Activated B cell treated with CpG ODN at 0.5 μM for 24 hours (primary cell): ENCODE measurements at places on chromosomes 1 and 21. TPM values are rescaled to one million over a fixed set of nuclear protein-coding genes. Genes with fewer than 3 reads are reported as not detected.

- H3K27ac ChIP-seq = no peak overlapping the region
- H3K36me3 ChIP-seq = peaks cover 92% of the 10 kb centered on the region
- H3K4me1 ChIP-seq = no peaks in the 10 kb centered on the region
Observed at GRCh38 chr1:236835491-236835890, 40.4 kb downstream of the MTR start.

DNA sequence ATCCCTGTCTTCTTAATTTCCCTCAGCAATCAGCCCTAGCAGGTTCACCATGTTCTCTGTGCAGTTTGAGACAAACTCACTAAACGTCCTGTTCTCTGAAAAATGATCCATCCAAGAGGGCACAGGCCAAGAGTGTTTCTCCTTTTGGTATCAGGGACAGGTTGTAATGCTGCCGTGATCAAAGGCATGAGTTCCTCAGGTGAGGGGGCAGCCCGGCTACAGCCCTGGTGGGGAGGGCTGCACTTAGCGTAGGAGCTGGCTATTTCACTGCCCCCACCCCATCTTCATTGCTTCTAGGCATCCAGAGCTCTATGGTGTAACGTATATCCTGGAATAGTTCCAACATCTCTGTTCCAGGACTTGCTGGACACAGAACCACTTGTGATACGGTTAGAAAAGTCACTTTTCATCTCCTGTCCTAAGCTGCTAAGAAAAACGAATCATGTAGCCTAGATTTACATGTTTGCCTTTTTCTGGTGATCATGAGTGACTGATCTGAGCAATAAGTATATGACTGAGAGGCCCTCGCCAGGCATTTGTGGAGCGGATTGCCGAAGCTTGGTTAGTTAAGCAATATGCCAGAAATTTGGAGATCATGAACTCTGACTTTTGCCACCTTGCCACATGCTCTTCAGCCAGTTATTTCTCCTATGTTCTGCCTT lies 41.1 kb upstream of the SRP9 start:
- H3K4me3 ChIP-seq = no peak overlapping the region
- no peaks in the 10 kb centered on the region for H3K4me1 ChIP-seq
- H3K36me3 ChIP-seq = no peaks in the 10 kb centered on the region

The OR2AK2 gene
- not detected in 2 replicates for total RNA-seq

The CLCNKB gene
- not detected in 2 replicates for total RNA-seq

DNA sequence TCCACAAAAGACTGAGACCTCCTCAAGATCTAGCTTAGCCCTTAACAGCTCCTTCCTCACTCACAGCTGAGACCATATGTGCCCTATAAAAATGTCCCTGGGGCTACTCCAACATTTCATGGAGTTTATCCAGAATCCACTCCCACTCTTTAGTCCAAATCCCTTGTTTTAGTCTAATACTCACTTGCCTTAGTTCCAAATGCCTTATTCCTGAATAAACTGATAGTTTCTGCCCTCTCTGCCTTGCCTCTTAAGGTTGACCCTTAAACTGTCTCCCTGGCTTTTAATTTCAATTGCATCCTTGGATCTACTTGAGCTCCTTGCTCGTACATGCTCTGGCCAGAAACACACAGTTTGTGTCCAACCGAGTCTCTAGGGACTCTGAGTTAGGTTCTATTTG lies 47.3 kb upstream of the LYPLAL1 start:
- H3K4me3 ChIP-seq = no peak overlapping the region
- no peaks in the 10 kb centered on the region for H3K36me3 ChIP-seq
- DNase-seq = no peak
